Bronchial epithelial cell (primary cell): ENCODE measurements at places on chromosomes 6 and 20.
A peak's percentile ranks its signal among the peaks of the same experiment; 100 is the strongest.

DNA sequence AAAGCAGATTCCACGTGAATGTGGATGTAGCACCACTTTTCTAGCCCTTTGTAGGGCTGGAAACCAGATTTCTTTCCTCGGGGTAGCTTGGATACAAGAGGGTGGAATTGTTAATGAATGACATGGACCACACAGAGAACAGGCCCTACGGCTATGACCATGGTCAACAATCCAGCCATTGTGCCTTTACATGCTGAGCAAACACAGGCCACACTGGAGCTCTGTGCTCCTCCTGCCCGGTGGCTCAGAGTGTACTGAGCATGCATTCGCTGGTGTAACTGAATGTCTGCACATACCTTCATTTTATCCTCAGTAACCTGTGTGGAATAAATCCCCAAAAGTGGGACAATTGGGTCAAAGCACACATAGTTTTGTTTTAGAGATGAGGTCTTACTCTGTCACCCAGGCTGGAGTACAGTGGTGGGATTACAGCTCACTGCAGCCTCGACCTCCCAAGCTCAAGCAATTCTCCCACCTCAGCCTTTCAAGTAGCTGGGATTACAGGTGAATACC lies 32.8 kb downstream of the LRP11 start:
- no peak for DNase-seq

- no peak for DNase-seq
Observed at GRCh38 chr6:11732036-11732631, 46.5 kb downstream of the ADTRP start.

DNA sequence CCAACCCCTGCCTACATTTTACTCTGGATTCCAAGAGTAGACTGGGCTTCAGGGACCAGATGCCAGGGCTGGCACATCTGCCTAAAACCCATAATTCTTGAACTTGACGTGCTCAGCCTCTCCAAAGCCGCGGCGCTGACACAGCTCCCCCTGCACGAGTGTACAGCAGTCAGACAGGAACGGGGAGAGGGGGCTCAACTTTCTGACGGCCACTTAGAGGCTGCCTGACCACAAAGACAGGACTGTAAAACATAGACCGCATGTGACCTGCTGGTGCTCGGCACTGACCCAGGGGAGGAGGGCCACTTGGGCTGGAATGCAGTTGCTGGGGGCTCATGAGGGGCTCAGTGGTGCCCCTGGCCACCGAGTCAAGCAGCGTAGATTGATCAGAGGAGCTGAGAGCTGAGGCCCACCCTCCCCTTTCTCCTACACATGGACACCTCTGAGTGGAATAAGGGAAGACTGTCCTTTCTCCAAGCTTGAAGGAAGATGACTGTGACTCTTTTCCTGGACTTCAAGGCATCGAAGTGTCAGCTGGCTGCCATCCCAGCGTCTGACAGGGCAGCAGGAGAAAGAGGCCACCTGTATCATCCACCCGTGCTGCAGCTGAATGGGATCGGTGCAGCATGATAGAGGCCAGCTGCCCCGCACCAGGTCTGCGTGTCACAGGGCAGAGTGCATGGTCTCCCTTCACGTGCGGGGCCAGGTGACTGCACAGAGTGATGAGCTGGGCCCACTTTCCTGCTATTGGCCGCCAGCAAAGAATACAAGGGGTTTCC lies 171.3 kb upstream of the AGPAT4 start:
- DNase-seq, result no peak

DNA sequence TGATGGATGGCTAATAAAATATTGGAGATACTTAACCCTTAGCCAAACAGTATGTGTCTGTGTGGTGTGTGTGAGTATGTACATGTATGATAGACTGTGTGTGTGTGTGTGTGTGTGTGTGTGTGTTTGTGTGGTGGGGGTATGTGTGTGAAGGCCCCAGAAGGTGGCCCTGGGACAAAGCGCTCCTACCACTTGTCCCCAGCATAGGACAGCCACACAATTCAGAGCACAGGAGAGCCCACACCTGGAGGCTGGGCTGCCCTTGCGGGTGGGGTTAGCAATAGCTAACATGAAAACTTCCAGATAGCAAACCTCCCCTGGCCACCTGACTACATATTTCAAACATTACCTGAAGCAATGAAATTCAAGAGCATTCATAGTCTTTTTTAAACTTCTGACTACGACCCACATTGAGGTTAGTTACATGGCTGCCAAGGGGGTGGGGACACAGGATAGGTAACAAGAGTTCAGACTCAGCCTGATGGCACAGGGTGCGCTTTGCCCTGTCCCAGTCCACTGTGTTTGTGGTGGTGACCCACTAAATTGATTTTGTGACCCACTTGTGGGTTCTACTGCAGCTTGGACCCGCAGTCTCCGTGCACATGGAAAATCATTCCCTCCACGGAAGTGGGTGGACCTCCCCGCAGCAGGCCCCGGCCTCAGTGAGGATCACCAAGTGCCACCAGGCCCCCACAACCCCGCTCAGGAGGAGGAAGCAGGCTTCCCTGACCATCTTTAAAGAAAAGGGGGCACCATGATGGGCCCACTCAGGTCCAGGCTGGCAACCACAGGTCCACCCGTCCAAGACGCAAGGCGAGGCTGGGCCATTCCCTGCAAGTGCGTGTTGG lies 34.8 kb downstream of the ZC3H12D start:
- no peak for DNase-seq

DNA sequence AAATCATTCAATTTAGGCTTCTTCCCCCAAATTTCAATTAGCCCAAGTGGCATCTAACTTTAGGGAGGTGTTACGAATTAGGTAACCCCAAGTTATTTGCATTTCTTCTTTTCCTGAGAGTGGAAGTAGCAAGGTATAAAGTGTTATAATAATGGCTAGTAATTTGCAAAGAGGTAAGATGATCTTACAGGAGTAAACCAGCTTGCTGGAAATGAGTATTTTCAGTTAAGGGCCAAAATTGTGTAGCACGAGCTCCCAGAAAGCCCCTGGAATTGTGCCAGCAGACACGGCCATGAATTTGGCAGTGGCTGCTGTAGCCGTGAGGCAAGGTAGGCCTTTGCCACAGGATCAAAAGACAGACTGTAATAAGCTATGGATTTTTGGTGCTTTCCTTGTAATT lies 38.0 kb downstream of the CITED2 start:
- peak; percentile 44 for DNase-seq

GRCh38 chr6:111845441-111845871 lies 27.8 kb downstream of the FYN start:
- no peak for DNase-seq
